Right lung (tissue), 10 donors: ENCODE measurements at places on chromosomes 2 and 18. TPM values are rescaled to one million over a fixed set of nuclear protein-coding genes. Genes with fewer than 3 reads are reported as not detected.
A peak's percentile ranks its signal among the peaks of the same experiment; 100 is the strongest.

The CHCHD5 gene
- polyA plus RNA-seq, result 25.4 TPM

The KCNG2 gene
- 0.27 TPM for polyA plus RNA-seq

GRCh38 chr2:28321426-28321825, 71.2 kb upstream of the FOSL2 start:
- DNase-seq, result no peak

DNA sequence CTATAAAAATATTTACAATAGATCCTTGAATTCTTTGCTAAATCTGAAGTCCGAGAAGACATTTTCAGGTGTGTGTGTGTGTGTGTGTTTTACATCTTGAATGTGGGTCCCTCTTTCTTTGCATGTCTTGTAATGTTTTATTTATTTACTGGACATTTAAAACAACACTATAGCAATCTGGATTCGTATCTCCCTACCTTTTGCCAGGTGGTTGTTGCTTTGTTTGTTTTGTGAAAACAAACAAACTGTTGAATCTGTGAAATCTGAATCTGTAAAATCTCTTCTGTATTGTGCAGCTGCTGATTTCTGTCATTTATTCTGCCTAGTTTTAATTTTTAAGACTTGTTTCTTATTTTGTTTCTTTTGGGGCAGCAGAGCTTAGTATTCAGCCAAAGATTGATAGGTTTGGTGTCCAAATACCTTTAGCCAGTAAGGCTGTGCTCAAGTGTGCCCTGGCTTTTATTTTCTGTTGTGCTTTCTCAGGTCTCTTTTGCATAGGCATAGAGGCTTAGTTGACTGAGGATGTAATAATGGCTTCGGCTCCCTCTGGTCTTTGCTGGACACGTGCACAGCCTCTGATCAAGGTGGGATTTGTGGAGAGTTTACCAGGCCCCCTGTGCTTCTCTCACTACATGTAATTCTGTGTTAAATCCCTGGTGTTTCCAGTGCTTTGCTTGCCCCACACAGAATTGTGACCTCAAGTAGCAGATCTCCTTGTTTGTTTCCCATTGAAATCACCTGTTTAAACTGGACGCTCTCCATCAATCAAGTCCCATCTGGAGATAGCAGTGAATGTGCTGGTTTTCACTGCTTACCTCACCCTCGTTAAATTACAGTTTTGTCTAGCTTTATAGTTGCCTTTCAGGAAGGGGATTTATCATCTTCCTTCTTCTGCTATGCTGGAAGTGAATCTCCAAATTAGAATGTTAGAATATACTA, 71.1 kb downstream of the BIRC6 start:
- DNase-seq, result no peak

DNA sequence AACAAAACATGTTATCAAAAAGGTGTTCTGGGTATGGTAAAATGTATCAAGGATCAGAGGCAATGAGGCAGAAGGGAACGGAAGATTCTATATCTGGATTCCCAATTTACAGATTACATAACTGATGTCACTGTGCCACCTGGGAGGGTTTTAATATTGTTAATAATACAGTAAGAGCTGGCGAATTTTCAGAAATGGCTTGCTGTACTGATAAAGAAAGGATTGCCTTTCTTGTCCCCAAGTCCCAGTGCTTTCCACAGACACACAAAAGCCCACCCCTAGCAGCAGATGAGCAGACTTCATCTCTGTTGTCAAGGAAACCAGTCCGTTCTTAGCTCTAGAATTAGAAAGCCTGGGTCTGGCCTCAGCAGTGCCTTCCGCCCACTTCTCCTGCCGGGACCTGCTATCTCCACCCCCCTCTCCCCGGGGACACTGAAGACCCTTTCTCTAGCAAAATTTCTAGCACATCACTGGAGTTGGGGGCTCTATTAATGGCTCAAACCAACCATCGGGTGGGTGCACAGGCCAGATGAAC, 34.3 kb downstream of the ADD2 start:
- no peak for DNase-seq

DNA sequence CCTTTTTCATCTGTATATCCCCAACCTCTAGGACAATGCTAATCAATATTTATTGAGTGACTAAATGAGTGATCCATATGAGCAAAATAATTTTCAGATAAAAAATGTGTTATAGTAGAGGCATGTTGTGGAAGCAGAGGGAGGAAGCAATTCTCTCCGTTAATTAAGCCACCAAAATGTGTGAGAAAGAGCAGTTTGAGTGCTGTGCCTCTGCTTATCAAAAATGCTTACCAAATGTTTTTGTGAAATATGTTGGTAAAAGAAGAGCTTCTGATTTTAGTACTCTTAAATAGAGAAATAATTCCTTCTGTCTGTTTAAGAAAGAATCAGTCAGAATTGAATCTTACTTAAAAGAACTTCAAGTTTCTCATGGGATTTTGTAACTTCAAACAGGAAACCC, 90.3 kb downstream of the DTNA start:
- DNase-seq, result no peak

DNA sequence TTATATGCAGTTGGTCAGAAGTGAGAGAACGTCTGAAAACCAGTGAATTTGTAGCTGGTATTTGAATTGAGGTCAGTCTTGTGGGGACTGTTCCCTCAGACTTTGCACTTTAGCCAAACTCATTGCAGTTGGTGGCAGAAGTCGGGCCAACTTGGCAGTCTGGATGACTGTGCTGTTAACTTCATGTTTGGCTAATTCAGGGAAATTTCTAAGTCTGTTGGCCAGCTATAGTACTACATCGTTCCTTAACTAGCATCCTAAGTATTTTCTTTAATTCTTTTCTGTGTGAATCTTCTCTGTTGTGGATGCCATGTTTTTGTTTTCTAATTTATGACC, 806.8 kb upstream of the GCFC2 start:
- no peak for DNase-seq

- DNase-seq, result no peak
Observed at GRCh38 chr2:46125798-46126197, 171.4 kb upstream of the EPAS1 start.

- peak; percentile 60 for DNase-seq
Observed at GRCh38 chr2:237324405-237324831, 89.5 kb downstream of the COL6A3 start.

DNA sequence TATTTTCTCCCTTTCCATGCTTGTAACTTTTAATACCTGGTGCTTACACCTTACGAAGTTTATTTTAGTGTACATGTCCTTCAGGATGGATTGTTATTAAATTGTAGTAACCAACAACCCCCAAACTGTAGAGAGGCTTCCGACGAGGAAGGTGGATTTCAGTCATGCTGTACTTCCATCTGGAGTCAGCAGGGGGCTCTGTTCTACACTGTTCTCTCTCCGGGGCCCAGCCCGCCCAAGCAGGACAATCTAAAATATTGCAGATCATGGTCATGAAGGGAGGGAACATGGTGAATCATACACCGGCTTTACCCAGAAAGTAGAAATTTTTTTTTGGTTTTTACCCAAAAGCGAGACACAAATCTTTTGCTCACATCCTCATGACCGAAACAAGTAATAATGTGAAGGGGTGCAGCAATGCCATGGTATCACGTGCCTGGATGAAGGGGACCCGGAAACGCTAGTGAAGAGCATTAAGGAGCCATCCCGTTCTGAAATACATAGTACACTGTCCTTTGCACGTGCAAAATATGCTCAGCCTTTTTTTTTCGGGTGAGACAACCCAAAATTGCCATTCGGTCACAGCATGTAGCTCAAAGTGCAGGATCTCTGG, 884.8 kb downstream of the EPHA4 start:
- DNase-seq, result peak; percentile 57

DNA sequence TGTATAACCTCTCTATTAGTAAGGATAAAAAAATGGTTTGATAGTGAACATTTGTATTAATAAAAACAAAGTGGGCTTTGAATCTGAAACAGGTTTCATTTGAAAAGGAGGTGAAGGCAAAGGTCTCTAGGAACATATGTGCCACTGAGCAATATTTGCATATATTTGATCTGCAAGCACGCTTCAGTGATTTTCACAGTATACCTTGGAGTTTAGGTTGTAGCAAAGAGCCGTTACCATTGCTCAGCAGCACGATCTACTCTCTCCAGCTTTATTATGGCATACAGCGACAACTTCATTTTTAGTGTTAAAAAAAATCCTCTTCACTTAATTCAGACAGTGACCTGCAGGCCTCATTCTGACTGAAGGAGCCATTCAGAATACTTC, 75.8 kb upstream of the ZEB2 start:
- no peak for DNase-seq

GRCh38 chr18:79544386-79544963, 135.1 kb upstream of the CTDP1 start:
- DNase-seq, result no peak

- DNase-seq, result no peak
Observed at GRCh38 chr2:106996171-106996769, 110.3 kb upstream of the ST6GAL2 start.

DNA sequence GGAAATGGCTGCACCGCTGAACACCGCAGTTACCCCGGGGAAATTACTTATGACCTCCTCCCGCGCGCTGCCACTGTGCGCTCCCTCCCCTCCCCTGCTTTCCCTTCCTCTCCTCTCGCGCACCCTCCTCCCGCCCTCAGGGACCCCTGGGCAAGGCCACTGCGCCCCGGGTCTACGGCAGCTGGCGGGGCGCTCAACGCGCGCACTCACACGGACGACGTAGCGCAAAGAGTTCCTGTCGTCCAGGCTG, 7.9 kb downstream of the ALPP start:
- DNase-seq, result no peak
